Stimulated activated CD8-positive, alpha-beta memory T cell treated with anti-CD3 and anti-CD28 coated beads, Interleukin-4, amount 100 ng/mL, for 1 hour (primary cell): ENCODE measurements at places on chromosomes 12 and 14.

DNA sequence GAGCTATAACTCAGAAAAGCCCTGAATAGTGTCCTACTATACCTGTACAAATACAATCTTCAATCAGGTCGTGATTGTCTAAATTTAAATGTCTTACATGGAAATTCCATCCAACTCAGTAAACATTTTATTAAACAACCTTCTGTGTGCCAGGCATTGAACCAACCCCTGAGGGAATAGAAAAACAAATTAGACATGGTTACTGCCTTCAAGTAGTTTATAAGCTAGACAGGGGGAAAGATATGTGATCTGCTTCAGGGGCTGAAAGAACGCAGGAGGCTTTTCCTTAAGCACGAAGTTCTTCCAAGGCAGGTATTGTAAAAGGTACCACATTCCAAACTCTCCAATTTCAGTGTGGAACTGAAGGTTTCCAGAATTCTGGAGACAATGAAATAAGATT is 39.7 kb upstream of the STAB2 start:
- no peak for DNase-seq

GRCh38 chr12:8667270-8667669 is 4.6 kb upstream of the MFAP5 start:
- no peak for DNase-seq

DNA sequence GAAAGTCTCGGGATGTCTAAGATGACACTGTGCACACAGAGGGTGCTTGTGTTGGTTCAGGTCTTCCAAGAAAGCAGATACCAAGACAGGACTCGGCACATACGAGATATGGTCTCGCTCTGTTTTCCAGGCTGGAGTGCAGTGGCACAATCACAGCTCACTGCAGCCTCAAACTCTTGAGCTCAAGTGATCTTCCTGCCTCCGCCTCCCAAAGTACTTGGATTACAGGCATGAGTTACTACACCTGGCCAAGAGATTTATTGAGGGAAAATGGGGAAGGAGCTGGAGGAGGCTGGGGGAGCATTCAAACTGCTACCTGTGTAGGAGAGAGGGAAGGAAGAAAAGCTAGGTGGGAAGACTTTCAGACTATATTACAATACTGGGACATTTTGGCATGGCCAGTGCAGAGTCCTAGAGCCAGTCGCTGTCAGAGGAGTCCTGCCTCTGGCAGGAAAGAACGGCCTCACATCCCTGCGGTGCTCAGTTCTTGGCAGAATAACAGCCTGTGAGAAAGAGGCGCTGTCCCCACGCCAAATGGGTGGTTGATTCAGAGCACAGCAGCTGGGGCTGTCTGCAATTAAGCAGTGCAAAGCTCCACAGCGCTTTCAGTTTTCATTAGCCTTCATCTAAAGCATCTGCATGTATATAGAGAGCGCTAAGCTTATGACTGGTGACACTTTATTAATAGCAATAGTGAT is 18.3 kb downstream of the SLC17A8 start:
- DNase-seq: no peak

DNA sequence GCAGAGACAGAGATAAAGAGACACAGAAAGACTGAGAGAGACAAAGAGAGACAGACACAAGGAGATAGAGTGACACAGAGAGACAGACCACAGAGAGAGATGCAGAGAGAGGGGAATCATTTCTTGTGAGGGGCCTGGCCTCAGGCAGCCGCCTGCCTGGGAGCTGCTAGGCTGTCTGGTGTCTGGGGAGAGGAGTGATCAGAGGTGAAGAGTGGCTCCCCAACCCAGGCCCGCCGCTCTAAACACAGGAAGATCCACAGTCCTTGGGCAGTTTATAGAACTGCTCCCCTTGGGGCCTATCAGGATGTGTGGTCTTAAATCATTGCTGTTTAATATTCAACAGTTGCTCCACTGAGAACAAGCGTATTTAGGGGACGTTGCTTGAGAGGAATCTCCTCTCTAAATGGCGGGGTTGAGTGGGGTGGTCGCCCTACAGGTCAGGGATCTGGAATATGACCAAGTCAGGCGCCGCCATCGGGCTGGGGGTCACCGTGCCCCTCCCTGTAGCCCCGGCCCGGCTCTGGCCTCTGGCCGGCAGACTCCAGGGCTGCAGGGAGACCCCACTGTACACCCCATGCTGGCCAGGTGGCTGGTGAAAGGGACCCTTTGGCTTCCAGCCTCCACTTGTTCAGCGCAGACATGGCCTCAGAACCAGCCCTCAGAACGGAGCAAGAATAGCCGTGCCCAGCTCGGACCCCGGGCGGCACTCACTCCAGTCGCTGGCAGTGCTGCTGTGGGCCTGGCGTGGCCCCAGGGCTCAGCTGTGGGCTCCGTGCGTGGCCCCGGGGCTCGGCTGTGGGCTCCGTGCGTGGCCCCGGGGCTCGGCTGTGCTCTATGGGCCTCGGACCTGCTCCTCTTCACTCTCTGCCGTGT is 89.4 kb downstream of the GALNT9 start:
- no peak for DNase-seq

- DNase-seq: no peak
Observed at GRCh38 chr12:120692524-120693033, 5.6 kb downstream of the MLEC start.
